NCI-H187 treated with DMSO at 0.1 percent for 48 hours (cell line): ENCODE measurements at places on chromosomes 7 and 10.

- no peak for DNase-seq
These were observed 20.3 kb downstream of the TSPAN13 start for GRCh38 chr7:16773884-16774283.

- DNase-seq, result no peak
These were observed 175.9 kb upstream of the STK17A start for GRCh38 chr7:43406961-43407360.

- no peak for DNase-seq
These were observed 117.4 kb downstream of the INPP5A start for GRCh38 chr10:132654708-132655661.

- no peak for DNase-seq
These were observed 66.1 kb downstream of the SHH start for GRCh38 chr7:155746188-155746587.

- no peak for DNase-seq
These were observed 259.2 kb downstream of the MAD1L1 start for GRCh38 chr7:1973321-1974251.

GRCh38 chr7:132685277-132685676 is 109.0 kb upstream of the PLXNA4 start:
- no peak for DNase-seq

GRCh38 chr7:65438598-65438997 is 64.9 kb downstream of the ZNF92 start:
- DNase-seq, result no peak

DNA sequence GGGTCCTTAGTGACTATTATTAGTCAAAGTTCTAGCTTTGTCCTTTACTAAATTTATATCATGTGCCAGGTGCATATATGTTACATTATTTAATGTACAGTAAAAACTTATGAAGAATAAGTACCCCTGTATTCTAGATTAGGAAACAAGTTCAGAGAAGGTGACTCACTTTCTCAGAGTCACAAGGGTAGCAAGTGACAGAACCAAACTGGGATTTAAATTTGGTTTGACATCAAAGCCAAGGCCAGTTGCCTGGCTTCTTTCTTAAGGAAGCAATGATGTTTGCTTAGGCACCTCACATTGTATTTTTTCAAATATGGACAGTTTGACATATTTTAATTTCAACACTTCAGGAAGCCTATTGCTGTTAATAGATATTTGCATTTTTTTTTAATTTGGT is 2.5 kb downstream of the LSM8 start:
- DNase-seq, result no peak

DNA sequence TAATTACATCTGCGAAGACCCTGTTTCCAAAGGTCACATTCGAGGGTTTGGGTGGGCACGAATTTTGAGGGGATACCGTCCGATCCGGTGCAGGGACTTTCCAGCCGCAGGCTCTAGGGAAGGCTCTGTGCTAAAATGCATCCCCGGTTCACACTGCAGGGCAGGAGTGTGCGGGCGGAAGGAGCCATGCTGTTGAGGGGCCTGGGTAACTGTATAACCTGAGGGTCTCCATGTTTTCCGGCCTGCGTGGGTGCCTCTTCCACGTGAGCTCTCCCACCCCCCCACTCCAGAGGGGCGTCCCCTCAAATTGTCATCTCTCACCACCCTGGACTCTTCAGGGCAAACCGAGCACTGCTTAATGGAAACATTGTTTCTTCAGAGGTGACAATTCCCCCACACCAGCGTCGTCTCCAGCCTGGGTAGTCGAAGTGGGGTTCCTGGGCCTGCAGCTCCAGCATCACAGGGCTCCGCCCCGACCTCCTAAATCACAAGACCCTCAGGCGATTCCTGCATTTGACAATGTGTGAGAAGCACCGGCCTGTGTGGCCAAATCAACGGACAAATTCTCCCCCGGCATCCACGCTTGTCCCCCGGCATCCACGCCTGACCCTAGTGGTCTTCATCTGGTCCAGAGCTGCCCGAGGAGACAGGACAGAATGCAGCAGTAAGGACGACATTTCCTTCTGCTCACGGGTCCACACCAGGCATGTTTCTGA is 51.2 kb downstream of the FOXL3 start:
- DNase-seq, result no peak

DNA sequence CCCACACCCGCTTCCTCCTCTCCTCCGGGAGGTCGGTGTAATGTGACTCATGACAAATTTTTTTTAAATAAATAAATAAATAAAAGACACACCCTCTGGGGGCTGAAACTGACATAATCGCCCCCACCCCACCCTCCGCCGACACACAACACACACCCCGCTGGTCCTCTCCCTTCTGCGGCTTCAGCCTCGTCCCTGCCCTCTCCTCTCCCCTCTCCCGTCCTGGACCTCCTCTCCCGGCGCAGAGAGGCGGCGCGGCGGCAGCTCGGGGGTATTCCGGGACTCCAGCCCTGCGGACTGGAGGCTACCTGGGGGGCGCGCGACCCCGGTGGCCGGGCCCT is 686 bp downstream of the ABI1 start:
- no peak for DNase-seq

- no peak for DNase-seq
These were observed 160.0 kb upstream of the PCDH15 start for GRCh38 chr10:54961040-54961439.

DNA sequence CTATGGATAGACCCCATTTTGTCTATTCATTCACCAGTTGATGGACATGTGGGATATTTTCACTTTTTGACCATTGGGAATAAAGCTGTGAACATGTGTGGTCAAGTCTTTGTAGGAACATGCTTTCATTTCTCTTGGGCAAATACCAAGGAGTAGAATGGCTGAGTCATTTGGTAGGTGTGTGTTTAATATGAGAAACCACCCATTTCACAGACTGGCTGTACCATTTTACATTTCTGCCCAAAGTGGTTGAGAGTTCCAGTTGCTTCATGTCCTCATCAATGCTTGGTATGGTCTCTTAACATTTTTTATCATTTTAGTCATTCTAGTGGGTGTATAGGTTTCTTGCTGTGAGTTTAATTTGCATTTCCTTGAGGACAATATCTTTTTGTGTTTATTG is 124.9 kb upstream of the RHEB start:
- no peak for DNase-seq

DNA sequence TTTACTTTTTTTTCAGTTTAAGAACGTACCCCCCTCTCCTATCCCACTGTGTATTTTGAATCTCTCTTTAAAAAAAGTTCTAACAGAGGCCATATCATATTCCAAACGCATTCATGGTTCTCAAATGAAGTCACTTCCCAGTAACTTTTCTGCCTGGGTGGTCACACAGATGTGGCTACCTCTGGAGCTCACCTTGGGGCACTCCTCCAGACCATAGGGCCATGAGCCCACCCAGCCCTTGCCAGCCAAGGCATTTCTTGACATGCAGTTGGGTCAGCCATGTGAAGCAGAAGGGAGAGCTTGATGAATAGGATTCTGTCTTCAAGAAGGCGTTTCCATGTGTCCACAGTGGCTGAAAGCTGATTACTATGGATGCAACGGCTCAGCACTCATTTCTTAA is 239.3 kb downstream of the RAB11FIP2 start:
- DNase-seq, result no peak

- DNase-seq, result no peak
These were observed 25.2 kb upstream of the MKLN1 start for GRCh38 chr7:131302446-131302845.

DNA sequence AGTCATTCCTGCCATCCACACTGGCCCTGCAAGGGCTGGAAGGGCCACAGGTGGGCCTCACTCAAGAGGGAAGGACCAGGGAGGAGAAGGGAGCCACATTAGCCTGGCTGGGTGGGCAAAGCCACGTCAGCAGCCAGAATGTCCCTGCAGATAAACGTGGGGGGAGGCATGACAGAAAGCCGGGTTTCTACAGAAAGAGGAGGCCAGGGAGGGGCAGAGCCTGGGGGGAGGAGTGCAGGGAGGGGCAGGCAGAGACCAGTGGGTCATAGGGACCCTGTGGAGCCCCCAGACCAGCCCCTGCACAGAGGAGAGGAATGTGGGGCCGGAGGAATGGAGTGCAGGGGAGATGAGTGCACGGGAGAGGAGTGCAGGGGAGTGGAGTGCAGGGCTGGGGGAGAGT is 590.2 kb downstream of the PTPRN2 start:
- no peak for DNase-seq

GRCh38 chr10:117421985-117422384 is 46.7 kb upstream of the PDZD8 start:
- no peak for DNase-seq

GRCh38 chr10:47027108-47027783 is 116.0 kb downstream of the PTPN20 start:
- DNase-seq, result no peak

DNA sequence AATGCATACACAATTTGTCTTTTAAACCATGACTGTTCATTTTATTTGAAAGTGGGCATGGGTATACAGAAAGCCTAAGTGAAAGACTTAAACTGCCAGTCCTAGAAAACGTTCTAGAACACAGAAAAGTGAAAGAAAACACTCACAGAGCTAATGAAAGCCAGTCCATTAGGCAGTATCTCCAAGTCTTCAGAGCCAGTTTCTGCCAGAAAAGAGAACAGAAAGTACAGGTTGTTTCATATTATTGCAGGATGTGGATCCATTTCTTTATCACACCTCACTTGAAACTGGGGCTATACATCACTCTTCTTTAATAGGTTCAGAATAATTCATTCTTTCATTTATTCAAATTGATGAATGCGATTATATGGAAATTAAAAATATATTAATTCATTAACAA is 7.7 kb downstream of the PON1 start:
- no peak for DNase-seq

DNA sequence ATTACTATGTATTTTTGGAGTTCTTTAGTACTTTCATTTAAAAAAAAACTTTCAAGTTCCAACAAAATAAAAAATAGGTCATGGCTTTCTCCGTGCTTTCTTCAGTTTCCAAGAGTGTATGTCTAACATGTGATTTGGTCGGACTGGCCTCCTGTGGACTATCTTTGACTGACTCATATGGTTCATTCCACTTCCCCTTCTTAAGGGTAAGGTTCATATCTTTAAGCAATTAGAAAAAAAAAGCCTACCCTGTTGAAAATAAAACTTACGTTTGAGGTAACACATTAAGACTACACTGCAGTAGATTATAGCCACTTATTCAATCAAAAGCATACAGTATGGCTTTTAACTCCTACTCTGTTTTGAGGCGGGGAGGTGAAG is 112.8 kb upstream of the AHR start:
- no peak for DNase-seq

DNA sequence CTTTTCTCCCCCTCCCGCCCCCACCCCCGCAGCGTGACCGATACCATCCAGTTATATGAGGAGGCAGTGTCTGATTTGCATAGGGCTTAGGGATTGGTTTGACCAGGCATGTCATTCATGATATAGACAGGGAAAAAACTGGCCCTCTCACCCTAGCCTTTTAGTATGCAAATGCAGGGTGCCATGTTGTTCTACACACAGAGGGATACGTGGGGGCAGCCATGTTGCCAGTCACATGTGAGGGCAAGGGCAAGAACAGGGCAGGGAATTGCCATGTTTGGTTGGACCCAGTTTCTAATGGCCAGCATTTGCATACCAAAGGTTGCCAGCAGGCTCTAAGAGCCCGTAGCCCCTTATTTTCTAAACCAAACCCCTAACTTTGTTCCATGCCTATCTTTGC is 552.1 kb downstream of the SORCS1 start:
- DNase-seq, result no peak

- no peak for DNase-seq
These were observed 1.4 kb downstream of the CHAT start for GRCh38 chr10:49615213-49615612.

DNA sequence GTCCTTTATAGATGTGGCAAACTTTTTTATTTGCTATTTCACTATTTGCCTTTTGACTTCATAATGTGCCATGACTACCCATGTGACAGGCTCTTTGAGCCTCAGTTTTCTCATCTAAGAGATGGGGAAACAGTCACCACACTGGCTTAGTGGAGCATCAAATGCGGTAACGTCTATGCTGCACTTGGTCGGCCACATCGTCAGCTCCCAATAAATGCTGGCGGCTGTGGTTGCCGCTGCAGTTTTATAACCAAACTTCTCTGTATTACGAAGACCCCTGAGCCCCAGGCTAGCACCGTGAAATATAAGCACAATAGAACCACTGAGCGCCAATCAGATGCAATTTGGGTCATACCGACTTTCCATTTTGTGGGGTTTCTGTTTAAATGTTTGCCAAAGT is 56.2 kb downstream of the PARP12 start:
- no peak for DNase-seq

DNA sequence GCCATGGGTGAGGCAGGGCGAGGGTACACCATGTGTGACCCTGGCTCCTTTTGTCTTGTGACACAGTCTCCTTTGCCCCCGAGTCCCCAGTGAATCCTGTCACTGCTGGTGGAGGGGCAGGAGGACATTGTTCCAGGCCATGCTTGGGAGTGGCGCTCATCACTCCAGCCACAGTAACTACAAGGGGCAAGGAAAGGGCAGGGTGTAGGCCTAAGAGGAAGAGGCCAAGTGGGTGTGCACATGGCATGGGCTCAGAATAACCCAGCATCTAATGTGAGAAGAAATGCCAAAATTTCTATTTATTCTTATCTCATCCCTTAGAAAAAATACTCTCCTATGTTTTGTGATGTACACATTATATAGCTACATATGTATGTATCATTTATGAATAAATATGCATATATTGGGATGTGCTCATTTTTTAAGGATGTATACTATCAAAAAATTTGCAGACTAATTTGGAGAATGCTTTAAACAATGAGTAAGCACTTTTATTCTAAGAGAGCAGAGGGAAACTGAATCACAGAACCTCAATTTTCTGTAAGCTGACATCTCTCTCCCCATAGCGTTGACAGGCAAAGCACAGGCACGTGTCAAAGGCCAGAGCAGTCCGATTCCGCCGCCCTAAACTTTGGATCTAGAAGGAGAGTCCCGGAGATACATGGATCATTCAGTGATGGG is 36.9 kb downstream of the RNF32 start:
- DNase-seq, result no peak

GRCh38 chr10:67665491-67665890 is 30.5 kb downstream of the CTNNA3 start:
- DNase-seq, result no peak

- no peak for DNase-seq
These were observed 1163.4 kb upstream of the AUTS2 start for GRCh38 chr7:68434857-68435256.
